ENCODE measurements at places on chromosomes 2 and 18.

DNA sequence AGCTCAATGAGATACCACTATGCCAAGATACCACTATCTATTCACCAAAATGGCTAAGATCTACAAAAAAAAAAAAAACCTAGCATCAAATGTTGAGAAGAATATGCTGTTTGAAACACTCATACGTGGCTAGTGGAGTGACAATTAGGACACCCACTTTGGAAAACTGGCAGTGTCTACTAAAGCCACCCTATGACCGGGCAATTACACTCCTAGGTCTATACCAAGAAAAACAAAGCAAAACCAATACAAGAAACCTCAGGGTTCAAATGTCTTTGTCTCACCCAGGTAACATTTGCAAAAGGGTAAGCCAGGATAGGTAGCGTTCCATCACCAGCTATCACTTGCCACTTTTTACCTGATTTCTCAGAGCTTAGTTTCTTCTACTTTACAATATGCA, 123.6 kb upstream of the CAB39 start:
- no peak for DNase-seq

DNA sequence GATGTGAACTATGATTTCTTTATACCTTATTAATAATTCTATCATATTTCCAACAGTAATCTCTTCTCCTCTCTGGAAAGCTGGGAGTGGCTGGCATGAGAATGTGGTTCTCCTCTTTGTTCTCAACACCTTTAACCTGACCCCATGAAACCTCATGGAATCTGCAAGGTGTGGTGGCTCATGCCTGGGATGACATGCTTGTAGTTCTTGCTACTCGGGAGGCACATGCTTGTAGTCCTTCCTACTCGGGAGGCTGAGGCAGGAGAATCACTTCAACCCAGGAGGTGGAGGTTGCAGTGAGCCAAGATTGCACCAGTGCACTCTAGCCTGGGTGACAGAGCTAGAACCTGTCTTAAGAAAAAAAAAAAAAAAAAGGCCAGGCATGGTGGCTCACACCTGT, 10.8 kb upstream of the CDCA7 start:
- DNase-seq = no peak

GRCh38 chr2:14909795-14910194, 277.3 kb downstream of the LRATD1 start:
- no peak for DNase-seq

GRCh38 chr2:23836971-23837565, 89.9 kb downstream of the ATAD2B start:
- DNase-seq = no peak

DNA sequence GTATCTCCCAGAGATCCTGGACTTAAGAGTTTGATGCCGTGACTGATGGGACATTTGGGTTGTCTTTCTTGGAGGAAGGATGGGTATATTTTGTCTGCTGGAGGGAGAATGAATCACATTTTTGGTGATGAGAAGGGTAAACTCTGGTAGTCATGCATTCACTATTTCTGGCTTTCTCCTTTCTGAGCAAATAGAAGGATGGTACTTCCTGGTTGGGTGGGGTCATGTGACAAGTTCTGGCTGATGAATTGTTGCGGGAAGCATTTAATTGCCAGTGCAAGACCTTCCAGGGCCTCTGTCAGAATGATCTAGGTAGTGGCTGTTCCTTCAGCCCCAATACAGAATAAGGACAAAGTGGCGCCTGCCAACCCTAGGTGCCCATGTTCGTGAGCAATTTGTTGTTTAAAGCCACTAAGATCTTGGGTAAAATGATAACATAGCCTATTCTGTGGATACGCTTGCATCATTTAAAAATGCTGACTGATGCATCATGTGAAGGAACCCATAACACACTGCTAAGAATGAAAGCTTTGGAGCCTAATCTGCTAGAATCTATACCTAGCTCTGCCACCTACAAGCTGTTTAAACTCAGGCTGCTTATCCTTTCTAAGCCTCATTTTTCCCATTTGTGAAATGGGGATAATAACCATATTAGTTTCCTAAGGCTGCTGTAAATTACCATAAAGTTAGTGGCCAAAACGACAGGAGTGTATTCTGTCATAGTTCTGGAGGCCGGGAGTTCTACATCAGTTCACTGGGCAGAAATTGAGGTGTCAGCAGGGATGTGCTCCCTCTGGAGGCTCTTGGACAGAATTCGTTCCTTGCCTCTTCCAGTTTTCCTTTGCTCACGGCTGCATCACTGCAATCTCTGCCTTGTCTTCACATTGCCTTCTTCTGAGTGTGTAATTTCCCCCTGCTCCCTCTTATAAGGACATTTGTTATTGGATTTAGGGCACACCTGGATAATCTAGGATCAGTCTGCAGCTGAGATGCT, 281.3 kb downstream of the AGPS start:
- DNase-seq = no peak

DNA sequence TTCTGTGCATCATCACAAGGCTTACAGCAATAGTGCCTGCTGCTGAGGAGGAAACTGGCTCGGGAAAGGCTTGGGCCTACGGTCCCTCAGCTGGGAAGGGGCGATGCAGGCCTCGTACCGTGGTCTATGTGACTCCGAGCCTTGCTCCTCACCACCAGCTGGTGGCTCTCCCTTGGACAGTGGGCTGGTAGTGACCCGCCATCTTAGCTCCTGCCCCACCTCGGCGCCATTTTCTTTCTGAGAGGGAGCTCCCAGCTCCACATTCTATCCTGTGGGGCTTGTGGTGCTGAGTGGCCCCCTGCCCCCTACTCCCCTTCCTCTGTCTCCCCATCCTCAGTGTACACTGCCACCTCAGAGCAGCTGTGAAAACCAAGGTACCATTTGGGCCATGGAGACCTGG, 255.7 kb downstream of the KLHL29 start:
- no peak for DNase-seq

DNA sequence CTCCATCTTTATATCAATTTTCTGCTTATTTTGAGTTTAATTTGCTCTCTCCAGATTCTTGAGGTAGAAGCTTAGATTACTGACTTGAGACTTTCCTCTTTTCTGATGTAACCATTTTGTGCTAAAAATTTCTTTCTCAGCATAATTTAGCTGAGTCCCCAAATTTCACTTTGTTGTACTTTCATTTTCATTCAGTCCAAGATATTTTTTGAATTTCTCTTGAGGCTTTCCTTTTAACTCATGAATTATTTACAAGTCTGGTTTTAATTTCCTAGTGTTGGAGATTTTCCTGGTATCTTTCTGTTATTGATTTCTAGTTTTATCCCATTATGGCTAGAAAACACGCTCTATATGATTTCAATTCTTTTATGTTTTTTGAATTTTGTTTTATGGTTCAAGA, 144.7 kb upstream of the PGAP1 start:
- DNase-seq = no peak

DNA sequence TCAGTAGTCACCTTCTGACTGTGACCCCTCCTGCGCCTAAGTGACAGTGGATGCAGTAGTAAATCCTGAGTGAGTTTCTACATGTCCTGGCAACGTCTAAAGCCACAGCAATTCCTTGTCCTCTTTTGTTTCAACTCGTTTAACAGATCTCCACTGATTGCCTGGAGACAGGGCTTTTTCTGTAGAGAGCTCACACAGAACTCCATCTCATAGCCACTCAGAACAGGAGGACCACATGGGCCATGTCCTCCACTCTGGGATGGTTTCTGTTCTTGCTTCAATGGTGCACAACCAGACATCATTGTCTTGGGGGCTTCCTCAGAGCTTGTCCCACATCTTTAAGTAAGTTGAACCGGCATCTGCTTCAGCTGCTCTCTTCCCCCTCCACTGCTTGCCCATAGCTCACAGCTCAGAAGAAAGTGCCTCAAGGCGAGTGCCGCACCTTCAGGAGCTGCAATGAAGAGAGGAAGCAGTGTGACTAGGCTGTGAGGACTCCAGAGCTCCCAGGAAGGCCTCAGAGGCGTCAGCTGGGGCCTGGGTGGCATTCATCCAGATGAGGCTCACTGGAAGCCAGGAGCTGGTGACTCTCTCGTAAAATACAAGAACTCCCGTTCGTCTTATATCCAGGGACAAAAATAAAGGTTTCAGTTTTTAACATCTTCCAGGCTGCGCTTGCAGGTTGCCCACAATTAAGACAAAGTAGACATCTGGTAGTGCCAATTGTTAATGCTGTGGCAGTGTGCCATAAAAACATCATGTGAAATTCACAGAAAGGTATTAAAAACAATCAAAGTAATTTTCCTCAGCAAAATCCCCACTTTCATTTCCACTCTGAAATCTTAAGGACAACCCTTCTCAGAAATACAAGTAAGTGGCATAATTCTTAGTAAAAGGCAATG, 37.3 kb downstream of the ST3GAL5 start:
- DNase-seq = no peak

- no peak for DNase-seq
Measured at GRCh38 chr2:160261732-160262131, 61.7 kb upstream of the ITGB6 start.

DNA sequence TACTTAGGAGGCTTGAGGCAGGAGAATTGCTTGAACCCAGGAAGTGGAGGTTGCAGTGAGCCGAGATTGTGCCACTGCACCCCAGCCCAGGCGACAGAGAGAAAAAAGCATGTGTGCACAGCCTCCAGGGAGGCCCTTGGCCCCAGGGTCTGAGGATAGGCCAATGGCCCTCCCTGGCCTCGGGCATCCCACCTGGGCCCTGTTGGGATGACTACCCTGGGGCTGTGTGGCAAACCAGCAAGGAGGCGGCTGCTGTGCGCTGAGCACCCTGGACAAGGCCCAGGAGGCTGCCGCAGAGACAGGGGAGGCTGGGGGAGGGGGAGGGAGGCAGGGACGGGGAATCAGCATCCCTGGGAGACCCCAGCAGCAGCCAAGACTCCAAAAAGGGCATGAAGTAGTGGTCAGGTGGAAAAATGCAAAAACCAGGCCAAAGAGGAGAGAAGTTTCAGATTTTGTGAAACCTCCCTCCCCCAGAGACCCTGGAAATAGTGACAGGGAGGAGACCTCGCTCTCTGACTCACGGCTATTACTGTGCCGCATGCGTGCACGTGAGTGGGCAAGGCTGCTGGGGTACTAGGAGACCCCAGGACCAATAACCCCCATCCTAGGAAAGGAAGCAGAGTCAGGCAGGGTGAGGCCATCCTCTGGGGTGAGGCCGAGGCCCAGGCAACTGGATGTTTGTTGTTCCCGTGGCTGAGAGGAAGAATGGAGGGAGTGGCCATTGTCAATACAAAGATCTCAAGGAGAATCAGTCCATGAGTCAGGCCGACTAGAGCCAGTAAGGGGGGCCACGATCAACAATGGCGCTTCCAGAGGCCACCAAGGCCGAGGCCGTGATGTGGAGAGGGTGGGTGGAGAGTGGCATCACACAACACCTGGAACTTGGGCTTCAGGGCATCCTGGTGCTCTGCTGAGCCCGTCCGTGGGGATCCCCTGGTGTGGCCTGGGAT, 16.0 kb upstream of the B3GNT7 start:
- DNase-seq = no peak

All from dermis microvascular lymphatic vessel endothelial cell (primary cell).